ENCODE measurements at places on chromosomes 11 and 22.

DNA sequence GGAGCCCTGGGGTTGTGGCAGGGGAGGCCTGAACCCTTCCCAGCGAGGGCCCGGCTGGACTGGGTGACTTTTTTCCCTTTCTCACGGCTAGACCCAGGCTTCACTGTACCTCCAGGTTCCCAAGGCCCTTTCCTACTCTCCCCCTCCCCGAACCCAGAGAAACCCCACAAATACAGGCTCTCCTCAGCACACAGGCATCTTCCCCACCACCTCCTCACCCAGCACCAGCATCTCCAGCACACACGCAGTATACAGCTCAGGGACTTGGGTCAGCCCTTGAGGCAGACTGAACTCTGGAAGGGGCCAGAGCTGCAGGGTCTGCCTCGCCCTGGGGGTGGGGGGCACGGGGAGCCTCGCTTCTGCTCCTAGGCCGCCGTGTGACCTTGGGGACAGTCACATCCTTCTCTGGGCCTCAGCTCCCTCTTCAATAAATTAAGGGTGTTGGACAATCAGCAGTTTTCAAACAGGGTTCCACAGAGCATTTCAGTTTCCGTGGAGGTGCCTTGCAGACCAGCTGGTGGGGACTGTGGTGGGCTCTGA lies 4.5 kb downstream of the TMPRSS13 start:
- no peak overlapping the region for H3K4me3 ChIP-seq
- H3K4me1 ChIP-seq: peaks cover 36% of the 10 kb centered on the region
- no peaks in the 10 kb centered on the region for H3K27me3 ChIP-seq
- no peak overlapping the region for H3K27ac ChIP-seq

DNA sequence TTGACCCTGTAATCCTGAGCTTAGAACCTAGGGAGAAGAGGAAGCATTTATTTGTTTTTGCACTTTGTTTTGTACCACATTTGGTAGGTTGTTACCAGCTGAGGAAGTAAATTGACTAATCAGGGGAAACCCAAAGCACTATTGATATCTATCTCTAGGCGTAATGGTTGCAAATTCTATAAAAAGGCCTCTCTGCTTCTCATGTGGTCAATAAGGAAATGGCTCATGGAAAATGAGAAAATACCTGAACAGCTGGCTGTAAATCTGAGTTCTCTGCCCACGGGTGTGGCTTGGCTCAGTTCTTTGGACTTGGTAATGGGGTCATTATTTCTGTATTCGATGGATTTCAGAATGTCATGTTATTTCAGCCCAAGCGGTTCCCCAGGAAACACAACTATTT lies 42.4 kb downstream of the BARX2 start:
- H3K4me3 ChIP-seq: no peak overlapping the region
- DNase-seq: no peak
- no peaks in the 10 kb centered on the region for H3K4me1 ChIP-seq
- H3K27me3 ChIP-seq: no peaks in the 10 kb centered on the region
- H3K36me3 ChIP-seq: no peaks in the 10 kb centered on the region

DNA sequence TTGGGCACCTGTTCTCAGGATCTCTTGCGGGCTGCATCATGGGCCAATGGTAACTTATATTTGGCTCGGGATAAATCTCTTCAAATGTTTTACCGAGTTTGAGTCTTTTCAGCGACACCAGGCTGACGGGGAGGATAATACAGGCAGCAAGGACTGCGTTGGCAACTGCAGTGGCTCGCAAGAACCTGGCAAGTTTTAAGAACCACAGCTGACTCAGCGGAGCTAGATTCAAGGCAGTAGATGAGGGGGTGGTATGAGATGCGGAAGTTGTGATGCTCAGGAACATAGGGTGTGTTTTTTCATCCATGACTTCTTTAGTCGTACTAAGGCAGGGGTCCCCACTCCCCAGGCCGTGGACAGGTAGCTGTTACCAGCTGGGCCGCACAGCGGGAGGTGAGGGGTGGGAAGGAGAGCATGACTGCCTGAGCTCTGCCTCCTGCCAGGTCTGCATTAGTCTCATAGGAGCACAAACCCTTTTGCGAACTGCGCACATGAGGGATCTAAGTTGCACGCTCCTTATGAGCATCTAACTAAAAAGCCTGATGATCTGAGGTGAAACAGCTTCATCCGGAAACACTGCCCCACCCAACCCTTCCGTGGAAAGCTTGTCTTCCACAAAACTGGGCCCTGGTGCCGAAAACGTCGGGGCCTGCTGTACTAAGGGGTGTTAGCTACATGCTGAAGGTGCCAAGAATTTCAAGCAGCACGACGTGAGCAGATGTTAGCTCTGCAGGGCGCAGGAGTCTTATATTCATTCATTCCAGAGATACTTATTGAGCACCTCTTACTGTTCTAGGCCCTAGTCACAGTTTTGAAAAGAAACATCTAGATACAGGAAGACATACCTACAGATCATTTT lies 6.4 kb upstream of the JAM3 start:
- H3K27me3 ChIP-seq: peaks cover 47% of the 10 kb centered on the region
- H3K4me1 ChIP-seq: peaks cover 30% of the 10 kb centered on the region
- H3K4me3 ChIP-seq: no peak overlapping the region
- DNase-seq: no peak

GRCh38 chr11:77151804-77152509 lies 23.9 kb downstream of the MYO7A start:
- H3K4me1 ChIP-seq: peaks cover 62% of the 10 kb centered on the region
- H3K27me3 ChIP-seq: peaks cover 38% of the 10 kb centered on the region
- peak overlapping the region; percentile 66 for H3K27ac ChIP-seq
- no peaks in the 10 kb centered on the region for H3K36me3 ChIP-seq
- peak overlapping the region; percentile 21 for H3K4me3 ChIP-seq

- H3K4me1 ChIP-seq: peaks cover 10% of the 10 kb centered on the region
- H3K27ac ChIP-seq: no peak overlapping the region
- no peak overlapping the region for H3K4me3 ChIP-seq
- H3K27me3 ChIP-seq: no peaks in the 10 kb centered on the region
- DNase-seq: no peak
These were observed 4.9 kb downstream of the CWC15 start for GRCh38 chr11:94968334-94968958.

- DNase-seq: no peak
- no peaks in the 10 kb centered on the region for H3K36me3 ChIP-seq
- H3K4me1 ChIP-seq: no peaks in the 10 kb centered on the region
These were observed 12.7 kb upstream of the EMID1 start for GRCh38 chr22:29193021-29193420.

- no peaks in the 10 kb centered on the region for H3K36me3 ChIP-seq
- H3K4me3 ChIP-seq: no peak overlapping the region
- DNase-seq: no peak
- H3K27me3 ChIP-seq: peaks cover 2% of the 10 kb centered on the region
These were observed 18.0 kb downstream of the TP53AIP1 start for GRCh38 chr11:128924510-128925249.

Measured in activated CD8-positive, alpha-beta T cell treated with anti-CD3 and anti-CD28 coated beads, Interleukin-2, amount 10 ng/mL, durations not matched to agents 7 days and 5 days (primary cell).